Naive thymus-derived CD4-positive, alpha-beta T cell (primary cell): ENCODE measurements at places on chromosomes 11 and 22. TPM values are rescaled to one million over a fixed set of nuclear protein-coding genes. Genes with fewer than 3 reads are reported as not detected.

The FAM111B gene
- 0.11 TPM for total RNA-seq

DNA sequence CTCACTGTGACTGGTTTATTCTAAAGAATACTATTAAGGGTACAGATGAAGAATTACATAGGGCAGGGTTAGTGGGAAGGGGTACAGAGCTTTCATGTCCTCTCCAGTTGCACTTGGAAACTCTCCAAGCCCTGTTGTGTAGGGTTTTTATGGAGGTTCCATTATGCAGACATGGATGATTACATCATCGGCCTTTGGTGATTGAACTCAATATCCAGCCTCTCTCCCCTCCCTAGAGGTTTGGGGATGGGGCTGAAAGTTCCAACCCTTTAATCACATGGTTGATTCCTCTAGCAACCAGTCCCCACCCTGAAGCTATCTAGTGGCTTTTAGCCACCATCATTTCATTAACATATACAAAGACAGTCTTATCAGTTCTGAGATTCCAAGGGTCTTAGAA, 472.6 kb downstream of the BUD13 start:
- H3K27me3 ChIP-seq: no peaks in the 10 kb centered on the region
- no peak for DNase-seq
- no peak overlapping the region for H3K4me3 ChIP-seq
- no peaks in the 10 kb centered on the region for H3K4me1 ChIP-seq

The ZBTB16 gene
- 22.1 TPM for total RNA-seq

DNA sequence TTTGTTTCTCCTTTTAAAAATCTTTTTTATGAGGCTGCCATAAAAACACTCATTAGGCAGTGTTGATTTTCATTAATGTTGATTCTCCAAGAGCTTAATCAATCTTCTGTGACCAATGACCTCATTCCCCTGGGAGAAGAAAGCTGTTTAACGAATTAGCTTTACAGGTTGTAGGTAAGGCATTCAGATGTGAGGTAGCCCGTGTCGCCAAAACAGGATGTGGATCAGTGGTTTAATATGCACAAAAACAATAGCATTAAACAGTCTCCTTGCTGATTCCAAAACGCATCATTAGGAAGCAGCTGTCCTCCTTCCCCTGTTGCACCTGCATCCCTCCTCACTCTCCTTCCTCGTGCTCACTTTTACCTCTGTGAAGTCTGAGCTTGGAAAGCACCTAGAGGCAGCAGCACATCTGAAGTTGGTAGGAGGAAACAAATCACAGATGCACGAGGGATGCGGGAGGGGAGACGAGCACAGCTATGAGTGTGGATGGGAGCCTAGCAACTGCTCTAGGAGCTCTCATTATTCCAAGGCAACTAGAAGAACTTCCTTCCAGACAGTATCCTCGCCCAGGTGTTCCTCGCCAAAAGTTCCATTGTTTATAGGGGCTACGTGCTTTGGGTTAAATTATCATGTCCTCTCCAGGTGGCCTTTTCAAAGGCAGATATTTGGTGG, 179.4 kb upstream of the SNX19 start:
- no peak overlapping the region for H3K4me3 ChIP-seq
- no peak for DNase-seq
- H3K36me3 ChIP-seq: no peaks in the 10 kb centered on the region
- H3K27ac ChIP-seq: no peak overlapping the region

- no peak overlapping the region for H3K27ac ChIP-seq
- no peaks in the 10 kb centered on the region for H3K27me3 ChIP-seq
- H3K4me1 ChIP-seq: no peaks in the 10 kb centered on the region
- DNase-seq: no peak
- no peaks in the 10 kb centered on the region for H3K36me3 ChIP-seq
Measured at GRCh38 chr11:14261066-14261465, 97.9 kb downstream of the RRAS2 start.

The FADS3 gene
- 6.8 TPM for total RNA-seq

The MAPK8IP2 gene
- 0.44 TPM for total RNA-seq

The NNMT gene
- not detected for total RNA-seq

The BACE1 gene
- total RNA-seq: 0.27 TPM

The IZUMO1R gene
- total RNA-seq: not detected
